ENCODE measurements at places on chromosomes 3 and 15. TPM values are rescaled to one million over a fixed set of nuclear protein-coding genes. Genes with fewer than 3 reads are reported as not detected.

- no peak for DNase-seq
Observed at GRCh38 chr3:116836286-116836685, 126.7 kb downstream of the TUSC7 start.

The C2CD4B gene
- polyA plus RNA-seq, result not detected

DNA sequence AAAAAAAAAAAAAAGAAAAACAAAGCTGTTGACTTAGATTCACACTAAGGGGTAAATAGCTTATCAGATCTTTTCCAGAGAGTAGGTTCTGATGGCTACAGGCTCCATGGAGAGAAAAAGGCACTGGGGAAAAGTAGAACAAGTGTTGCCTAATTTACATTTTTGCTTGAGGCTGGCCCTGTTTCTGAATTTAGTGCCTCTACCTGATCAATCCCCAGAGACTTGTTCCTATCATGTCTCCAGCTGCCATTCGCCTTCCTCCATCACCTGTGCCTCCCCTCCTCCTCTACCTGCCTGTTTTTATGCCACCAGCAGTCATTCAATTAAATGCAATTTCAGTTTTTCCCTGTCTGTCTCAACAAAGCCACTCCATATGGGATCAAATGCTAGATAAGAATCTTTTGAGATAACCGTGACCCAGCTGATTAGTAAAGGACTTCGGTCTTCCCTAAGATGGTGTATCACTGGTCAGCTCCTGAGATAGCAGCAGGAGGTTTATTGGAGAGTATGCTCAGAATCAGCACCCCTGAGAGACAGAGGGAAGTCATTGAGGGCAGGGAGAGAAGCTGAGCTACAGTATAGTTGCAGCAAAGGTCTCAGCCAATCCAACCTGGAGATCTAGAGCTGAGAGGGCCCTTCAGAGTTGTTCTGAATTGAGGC, 88.1 kb upstream of the GADL1 start:
- DNase-seq, result no peak

The SAMD7 gene
- polyA plus RNA-seq, result not detected

- DNase-seq, result no peak
Observed at GRCh38 chr3:142029791-142030190, 119.6 kb downstream of the TFDP2 start.

GRCh38 chr15:52097180-52097579, 15.4 kb downstream of the BCL2L10 start:
- DNase-seq, result no peak

The MORF4L1 gene
- polyA plus RNA-seq, result 79.0 TPM

The DAZL gene
- 1.2 TPM for polyA plus RNA-seq

The KPNA4 gene
- 9.6 TPM for polyA plus RNA-seq

DNA sequence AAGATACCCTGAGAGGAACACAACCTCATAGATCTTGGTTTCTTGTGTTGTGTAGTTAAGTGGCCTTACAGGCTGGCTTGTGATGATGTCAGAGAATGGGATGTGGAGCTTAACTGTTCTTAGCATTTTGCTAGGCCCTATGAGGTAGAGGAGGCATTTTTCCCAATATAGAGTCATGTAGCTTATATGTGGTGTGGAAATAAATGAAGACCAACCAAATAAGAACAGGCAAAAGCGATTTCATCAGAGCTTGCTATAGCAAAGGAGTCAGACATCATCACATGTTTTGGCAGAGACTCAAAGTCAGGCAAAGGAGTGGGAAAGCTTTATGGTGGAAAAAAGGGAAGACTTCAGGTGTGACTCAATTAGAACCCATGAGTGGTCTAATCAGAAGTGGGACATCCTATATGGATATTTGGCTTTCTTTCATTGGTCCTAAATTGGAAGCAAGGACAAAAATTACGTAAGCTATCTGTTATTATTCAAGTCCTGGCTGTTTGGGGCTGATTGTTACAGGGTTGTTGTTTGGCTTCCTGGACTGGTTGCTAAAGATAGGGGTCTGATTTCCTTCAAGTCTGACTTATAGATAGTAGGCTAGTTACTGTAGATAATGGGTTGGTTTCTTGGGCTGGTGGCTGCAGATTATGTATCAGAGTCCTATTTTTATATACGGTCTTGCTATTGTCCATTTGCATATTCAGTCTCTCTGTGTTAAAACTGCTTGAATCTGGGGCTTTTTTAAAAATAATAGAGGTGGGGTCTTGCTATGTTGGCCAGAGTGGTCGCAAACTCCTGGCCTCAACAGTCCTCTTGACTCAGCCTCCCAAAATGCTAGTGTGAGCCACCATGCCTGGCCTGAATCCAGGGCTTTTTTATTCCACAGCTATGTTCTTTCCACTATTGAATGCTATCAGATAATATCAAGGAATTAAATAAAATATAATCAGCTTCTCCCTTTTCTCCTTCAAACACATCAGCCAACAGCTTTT, 30.3 kb upstream of the SETD2 start:
- DNase-seq, result no peak

GRCh38 chr3:129047553-129047839, 13.1 kb upstream of the GP9 start:
- no peak for DNase-seq

The GOLGA6B gene
- polyA plus RNA-seq, result not detected

DNA sequence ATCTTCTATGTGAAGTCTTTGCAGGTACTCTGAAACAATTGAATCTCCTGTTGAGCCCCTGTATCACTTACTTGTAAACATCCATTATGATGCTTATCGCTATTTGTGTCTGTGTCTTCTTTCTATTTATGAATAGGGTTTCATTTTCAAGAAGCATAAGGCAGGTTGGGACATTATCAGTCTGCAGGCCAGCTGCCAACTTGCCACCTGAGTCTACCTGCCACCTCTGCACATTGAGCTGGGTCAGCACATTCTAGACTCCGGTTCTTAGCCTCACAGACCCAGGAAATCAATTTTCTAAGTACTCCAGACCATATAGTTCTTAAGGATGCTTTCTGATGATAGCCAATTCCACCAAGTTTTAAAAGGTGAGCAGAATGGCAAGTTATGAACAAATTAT, 105.7 kb upstream of the MCTP2 start:
- no peak for DNase-seq

DNA sequence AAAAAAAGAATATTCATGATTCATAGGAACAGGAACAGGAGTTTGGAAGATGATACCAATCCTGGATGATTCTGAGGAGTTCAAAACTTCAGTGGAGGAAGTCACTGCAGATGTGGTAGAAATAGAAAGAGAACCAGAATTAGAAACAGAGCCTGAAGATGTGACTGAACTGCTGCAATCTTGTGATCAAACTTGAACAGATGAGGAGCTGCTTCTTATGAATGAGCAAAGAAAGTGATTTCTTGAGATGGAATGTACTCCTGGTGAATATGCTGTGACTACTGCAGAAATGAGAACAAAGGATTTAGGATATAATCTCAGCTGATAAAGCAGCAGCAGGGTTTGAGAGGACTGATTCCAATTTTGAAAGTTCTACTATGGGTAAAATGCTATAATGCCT, 72.7 kb downstream of the GSK3B start:
- no peak for DNase-seq

DNA sequence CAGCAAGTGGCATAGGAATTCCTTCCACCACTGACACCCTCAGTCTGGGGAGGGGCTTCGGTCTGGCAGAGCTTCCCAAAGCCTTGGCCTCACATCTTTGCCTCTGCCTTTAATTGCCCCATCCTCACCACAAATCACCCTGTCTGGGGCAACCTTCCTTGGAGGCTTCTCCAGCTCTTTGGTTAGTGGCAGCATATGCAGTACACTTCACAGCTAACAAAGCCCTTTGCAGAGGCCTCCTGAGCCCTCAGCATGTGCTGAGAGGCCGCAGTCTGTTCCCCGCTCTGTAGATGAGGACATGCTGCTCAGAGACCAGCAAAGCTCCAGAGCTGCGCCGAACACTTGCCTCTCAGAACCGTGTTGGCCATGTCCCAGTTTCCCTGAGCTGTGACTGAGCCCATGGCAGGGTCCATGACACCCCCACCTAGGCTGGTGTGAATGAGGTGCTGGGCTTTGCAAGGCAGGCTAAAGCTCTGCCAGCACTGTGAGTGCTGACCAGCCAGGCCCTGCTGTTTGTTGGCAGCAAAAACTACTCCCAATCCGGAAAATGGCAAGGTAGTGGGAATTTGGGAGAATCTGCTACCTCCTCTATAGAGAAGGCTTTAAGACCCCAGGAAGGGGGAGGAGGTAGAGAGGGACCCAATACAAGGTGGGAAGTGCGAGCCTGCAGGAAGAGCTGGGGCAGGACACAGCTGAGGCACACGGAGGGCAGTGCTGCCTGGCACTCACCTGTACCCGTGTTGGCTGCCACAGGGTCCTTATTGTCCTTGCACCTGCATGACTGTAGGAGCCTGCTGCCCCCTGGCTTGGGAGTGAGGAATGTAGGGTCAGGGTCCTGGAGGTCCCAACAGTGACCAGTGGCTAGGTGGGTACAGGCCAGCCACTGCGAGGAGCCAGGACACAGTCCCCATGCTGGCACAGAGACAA, 8.4 kb upstream of the KLF15 start:
- DNase-seq, result no peak

The ZKSCAN7 gene
- 2.9 TPM for polyA plus RNA-seq

DNA sequence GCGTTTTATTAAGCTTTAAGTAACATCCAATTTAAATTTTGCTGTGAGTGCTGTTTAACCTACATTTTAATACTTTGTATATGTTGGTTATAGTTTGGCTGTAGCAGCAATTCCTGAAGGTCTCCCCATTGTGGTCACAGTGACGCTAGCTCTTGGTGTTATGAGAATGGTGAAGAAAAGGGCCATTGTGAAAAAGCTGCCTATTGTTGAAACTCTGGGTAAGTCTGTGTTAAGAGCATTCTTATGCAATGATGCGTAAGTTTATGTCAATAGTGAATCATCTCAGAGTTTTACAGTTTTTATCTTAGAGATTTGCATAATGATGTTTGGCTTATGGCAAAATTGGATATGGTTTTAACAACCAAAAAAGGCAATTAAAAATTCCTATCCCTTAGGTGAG, 62.7 kb downstream of the ASTE1 start:
- DNase-seq, result no peak

- no peak for DNase-seq
Observed at GRCh38 chr3:113228498-113229286, 17.3 kb downstream of the BOC start.

DNA sequence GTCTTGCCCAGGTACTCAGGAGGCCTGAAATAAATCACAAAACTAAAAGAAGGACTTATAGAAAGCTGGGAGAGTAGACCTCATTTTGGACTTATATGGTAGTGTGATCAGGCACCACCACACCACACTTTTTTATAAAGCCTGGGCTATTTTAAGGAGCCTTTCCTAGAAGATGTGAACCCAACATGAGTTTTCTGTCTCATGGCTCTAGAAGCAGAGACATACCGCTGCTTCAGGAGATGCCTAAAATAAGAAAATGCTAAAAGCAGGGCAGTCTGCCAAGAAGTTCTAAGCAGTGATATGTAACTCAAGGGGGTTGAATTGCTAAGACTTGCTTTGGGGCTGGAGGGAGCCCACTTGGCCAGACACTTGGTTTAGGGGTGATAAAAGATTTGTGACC, 49.6 kb downstream of the SUMF1 start:
- DNase-seq, result no peak

- DNase-seq, result no peak
Observed at GRCh38 chr3:133570139-133570936, 3.1 kb upstream of the CDV3 start.

- DNase-seq, result no peak
Observed at GRCh38 chr3:70000563-70001081, 1.1 kb downstream of the SAMMSON start.

GRCh38 chr3:128807186-128807830, 72.1 kb upstream of the ACAD9 start:
- DNase-seq, result no peak

DNA sequence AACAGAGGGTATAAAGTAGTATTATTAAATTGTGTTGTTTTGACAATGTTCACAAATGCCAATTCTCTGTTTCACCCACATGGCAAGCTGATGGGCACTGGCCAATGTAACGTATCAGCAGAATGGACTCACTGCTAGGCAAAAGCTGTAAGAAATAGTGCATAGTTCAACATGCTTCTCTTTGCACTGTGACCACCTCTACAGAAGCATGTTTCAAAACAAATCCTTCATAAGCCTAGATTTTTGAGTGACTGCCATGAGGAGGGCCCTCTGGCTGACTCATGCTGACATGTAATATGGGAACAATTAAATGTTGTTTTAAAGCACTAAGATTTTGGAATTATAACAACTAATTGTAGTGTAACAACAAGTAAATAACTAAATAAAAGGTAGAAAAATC, 3.2 kb downstream of the GBE1 start:
- DNase-seq, result no peak

The RBM6 gene
- 221 TPM for polyA plus RNA-seq

The GPR160 gene
- polyA plus RNA-seq, result 17.4 TPM

The SLC22A13 gene
- polyA plus RNA-seq, result not detected

The CP gene
- polyA plus RNA-seq, result not detected

Data from B cell (primary cell).